Fibroblast of villous mesenchyme (primary cell): ENCODE measurements at places on chromosomes 13 and 19. TPM values are rescaled to one million over a fixed set of nuclear protein-coding genes. Genes with fewer than 3 reads are reported as not detected.

- DNase-seq = no peak
Measured at GRCh38 chr13:38363219-38363618, 13.6 kb downstream of the UFM1 start.

- no peak for DNase-seq
Measured at GRCh38 chr13:40215747-40216146, 450.7 kb downstream of the FOXO1 start.

GRCh38 chr13:24007979-24008620, 110.8 kb upstream of the C1QTNF9B start:
- no peak for DNase-seq

- no peak for DNase-seq
Measured at GRCh38 chr13:43663474-43664090, 123.2 kb downstream of the ENOX1 start.

- no peak for DNase-seq
Measured at GRCh38 chr13:26378116-26378515, 124.2 kb downstream of the CDK8 start.

DNA sequence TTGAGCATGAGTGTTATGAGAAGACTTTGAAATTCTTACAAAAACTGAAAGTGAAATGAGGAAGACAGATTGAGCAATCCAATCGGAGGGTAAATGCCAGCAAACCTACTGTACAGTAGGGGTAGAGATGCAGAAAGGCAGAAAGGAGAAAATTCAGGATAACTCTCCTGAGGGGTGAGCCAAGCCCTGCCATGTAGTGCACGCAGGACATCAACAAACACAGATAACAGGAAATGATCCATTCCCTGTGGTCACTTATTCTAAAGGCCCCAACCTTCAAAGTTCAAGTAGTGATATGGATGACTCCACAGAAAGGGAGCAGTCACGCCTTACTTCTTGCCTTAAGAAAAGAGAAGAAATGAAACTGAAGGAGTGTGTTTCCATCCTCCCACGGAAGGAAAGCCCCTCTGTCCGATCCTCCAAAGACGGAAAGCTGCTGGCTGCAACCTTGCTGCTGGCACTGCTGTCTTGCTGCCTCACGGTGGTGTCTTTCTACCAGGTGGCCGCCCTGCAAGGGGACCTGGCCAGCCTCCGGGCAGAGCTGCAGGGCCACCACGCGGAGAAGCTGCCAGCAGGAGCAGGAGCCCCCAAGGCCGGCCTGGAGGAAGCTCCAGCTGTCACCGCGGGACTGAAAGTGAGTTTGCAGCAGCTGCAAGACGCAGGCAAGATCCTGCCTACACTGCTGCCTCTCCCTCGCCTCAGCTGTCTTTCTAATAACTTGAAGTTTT, at the start of gene TNFSF13B:
Gene TNFSF13B, plus strand, starts transcription at position 118 of the 728 bp plus-strand sequence. Its CDS starts 178 bp downstream, at position 296.
- DNase-seq = peak; percentile 57

- peak; percentile 14 for DNase-seq
Measured at GRCh38 chr13:80237646-80238045, 103.3 kb downstream of the SPRY2 start.

DNA sequence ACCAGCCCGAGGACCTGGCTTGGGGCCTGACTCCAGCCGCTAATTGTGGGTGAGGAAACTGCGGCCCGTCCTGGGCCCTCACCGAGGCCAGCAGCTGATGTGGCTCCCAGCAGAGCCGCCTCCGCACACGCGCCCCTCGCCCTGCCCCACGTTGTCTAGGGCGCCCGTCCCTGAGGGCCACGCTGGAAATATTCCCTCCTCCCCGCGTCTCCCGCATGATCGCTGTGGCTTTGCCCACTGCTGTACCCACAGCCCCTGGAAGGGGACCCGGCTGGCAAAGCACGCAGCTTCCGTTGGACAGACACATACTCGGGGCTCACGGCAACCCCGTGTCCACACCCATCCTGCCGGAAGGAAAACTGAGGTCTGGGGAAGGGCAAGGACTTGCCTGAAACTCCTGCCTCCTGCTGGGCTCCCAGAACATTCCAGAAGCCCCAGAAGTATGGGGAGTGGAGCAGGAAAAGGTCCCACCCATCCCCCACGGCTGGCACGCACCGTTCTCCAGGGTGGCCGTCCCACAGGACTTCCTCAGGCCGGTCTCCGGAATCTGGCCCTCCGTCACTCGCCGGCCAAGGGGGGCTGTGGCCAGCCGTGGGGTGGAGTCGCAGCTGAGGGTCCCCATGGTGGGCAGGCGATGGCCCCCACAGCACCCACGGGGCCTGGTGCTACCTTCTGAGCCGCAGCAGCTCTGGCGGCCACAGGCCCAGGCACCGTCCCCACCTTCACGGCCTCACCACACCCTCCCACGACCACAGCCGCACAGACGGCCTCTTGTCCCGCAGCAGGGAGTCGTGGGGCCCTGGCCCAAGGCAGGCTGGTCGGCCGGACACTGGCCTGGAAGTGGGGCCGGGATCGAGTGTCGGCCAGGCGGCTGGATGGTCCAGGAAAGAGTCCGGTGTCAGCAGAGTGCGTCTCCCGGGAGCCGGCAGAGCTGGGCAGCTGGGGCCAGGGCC, 13.6 kb upstream of the SHC2 start:
- DNase-seq = no peak

- DNase-seq = peak; percentile 69
Measured at GRCh38 chr19:49761625-49762311, 1.3 kb downstream of the TSKS start.

GRCh38 chr13:79749566-79749965, 268.6 kb downstream of the NDFIP2 start:
- DNase-seq = peak; percentile 28

GRCh38 chr13:96632536-96633320, 361.5 kb downstream of the OXGR1 start:
- DNase-seq = no peak

- no peak for DNase-seq
Measured at GRCh38 chr13:80033286-80033685, 307.6 kb downstream of the SPRY2 start.

GRCh38 chr13:47478985-47479384, 522.1 kb downstream of the SUCLA2 start:
- DNase-seq = no peak

- no peak for DNase-seq
Measured at GRCh38 chr13:73618275-73618865, 515.8 kb downstream of the KLF12 start.

GRCh38 chr13:41458187-41458760, 924 bp downstream of the RGCC start:
- no peak for DNase-seq

DNA sequence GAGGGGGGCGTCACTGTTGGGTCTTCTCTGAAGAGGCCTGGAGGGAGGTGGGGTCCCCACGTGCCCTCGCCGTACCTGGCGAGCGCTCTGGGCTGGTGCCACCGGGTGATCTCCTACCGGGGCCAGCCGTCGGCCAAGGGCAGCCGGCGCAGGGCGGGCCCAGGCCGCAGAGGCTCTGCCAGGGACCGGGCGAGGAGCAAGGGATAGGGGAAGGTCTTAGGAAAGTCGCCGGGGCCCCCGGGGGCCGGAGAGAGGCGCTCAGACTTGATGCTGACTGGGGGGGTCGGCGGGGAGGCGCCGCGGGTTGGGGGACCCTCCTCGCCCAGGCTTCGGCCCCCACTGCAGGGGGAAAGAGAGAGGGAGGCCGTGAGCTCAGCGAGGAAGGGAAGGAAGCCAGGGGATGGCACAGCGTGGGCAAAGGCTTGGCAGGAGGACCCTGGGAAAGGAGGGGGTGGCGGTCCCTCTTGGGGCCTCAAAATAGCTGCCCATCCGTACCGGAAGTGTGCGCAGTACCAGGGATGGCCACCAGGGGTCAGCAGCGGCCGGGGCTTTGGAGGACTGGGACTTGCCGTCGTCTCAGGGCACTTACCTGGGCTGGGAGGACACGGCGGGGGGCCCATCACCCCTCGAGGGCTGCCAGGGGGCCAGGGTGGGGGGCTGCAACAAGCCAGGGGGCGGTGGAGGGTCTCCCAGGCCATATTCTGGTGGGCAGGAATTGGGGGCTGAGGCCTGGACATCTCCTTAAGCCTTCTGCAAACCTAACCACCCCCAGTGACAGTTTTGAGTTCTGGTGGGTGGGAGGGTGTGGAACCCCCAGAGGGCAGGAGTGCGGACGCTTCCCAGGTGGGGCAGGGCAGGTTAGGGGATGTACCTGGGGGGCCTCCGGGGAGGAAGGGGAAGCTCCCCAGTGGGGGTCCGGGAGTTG, 7.7 kb upstream of the TMEM161A start:
- peak; percentile 59 for DNase-seq

- no peak for DNase-seq
Measured at GRCh38 chr19:31168106-31168625, 181.1 kb downstream of the TSHZ3 start.

DNA sequence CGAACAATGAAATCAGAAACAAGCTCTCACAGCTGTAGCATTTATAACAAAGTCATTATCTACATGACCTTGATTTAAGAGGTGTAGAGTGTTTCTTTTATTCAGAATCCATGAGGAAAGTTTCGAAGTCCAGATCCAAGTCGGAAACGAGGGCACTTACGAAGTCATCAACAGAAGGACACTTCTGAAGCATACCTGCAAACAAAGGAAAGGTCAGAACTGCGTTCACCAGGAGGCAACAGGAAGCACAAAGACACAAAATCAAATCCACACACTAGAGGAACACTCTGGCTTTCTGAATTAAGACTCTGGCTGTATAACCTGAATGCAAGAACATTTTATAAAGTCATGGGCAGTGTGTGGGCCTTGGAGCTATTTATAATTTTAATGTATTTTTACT, 158.9 kb downstream of the MIPEP start:
- no peak for DNase-seq

DNA sequence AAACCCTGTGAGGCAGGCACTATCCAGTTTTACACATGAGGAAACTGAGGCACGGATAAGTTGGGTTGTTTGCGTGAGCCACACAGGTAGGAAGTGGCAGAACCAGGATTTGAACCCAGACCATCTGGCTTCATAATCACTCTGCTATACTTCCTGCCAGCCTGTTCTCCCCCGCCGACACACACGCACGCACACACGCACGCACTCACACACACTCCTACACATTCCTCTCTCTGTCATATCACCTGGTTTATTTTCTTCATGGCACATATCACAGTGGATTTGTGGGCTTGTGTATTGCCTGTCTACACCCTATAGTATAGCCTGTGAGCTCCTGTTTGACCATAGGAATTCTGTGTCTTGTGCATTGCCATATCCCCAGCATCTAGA, 140.0 kb downstream of the SIPA1L3 start:
- DNase-seq = no peak

DNA sequence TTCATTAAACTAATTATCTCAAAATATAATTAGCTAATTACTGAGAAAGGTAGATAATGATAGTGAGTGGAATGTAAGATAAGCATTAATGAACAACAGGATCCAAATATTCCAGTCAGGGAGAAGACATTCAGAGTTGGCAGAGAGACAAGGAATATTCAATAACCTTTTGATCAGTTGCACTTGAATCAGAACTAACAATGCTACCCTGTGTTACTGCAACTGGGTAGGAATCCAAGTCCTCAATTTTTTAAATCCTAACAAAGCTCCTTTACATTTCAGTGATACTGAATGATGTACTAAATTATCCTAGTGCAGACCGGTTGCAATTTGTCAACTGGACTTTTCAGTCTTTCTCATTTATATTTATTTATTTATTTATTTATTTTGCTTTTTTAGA, 107.1 kb upstream of the MIR17HG start:
- no peak for DNase-seq

DNA sequence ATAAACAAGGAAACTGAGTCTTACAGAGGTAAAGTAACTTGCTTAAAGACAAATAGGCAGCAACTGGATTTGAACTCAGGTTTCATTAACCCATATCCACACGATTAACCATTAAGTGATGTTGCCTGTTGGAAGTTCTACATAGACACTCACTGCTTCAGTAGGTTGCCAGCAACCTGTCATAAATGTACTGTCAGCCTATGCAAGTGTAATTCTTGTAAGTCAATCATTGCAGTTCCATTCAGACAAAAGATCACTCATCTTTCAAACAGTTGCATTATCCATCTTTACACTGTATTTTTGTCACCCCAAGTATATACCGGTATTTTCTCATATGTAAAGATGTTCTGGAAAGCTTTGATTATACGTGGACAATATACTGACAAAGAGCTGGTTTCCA, 676.9 kb upstream of the PCDH20 start:
- DNase-seq = no peak

- DNase-seq = no peak
Measured at GRCh38 chr19:49117677-49118564, 1.0 kb downstream of the C19orf73 start.

DNA sequence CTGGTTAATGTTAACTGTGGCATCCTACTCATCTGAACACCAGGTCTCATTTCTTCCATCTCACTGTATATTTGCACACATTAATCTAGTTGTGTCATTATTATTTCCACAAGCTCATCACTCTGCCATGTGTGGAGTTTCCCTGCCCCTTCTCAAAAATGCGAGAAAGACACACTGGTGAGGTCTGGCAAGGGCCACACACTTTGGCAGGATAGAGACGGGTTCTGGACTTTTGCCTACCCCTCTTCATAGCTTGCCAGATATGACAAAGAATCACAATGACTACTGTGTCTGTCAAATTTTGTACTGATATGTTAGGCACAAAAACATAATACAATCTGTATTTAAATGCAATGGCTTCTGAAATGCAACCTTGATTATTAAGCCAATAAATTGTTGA, 12.9 kb downstream of the GPR12 start:
- DNase-seq = no peak

DNA sequence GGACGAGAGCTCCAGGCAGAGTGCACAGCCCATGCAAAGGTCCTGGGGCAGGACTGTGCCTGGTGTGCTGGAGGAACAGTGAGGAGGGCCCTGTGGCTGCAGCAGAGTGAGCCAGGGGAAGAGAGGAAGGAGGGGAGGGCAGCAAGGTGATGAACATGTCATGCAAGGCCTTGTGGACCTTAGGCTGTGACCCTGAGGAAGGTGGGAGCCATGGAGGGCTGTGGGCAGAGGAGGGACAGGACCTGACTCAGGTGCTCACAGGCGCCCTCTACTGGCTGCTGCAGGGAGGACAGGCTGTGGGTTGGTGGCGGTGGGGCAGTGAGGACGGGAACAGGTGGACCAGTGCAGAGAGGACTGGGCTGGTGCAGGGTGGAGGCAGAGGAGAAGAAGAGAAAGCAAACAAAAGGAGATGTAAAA, 170.3 kb downstream of the PTPRS start:
- no peak for DNase-seq

DNA sequence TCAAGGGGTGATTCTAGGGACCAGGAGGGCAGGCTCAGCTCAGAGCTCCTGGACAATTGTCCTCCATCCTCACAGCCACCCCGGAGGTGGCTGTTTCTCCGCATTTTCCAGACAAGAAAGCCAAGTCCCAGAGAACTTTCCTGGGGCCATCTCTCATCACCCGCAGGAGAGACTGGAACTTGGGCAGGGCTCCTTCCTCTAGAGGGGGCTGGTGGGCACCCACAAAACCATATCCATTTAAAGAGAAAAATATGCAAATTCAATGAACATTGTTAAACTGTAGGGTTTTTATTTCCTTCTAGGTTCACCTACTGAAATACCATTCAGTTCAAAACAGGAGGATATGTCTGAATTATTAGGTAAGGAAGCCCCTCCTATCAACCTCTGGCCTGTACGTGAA, 16.6 kb downstream of the SPACA7 start:
- DNase-seq = no peak

ZNF534 gene
- under 0.01 TPM in 1 of 2 replicates, not detected in the other for total RNA-seq

COL4A2 gene
- 756 and 1,116 TPM in 2 replicates for total RNA-seq

ZNF549 gene
- 4.5 and 6.5 TPM in 2 replicates for total RNA-seq

ICAM5 gene
- 5.5 and 11.7 TPM in 2 replicates for total RNA-seq

PGLYRP2 gene
- total RNA-seq = not detected in 2 replicates

FFAR3 gene
- not detected in 2 replicates for total RNA-seq
